ENCODE measurements at places on chromosomes 2 and 18. TPM values are rescaled to one million over a fixed set of nuclear protein-coding genes. Genes with fewer than 3 reads are reported as not detected.

The ASB18 gene
- not detected for total RNA-seq

The OTX1 gene
- total RNA-seq, result 0.28 TPM

The EVA1A gene
- 116 TPM for total RNA-seq

The HNMT gene
- total RNA-seq, result 1.7 TPM

The TDRD15 gene
- total RNA-seq, result under 0.01 TPM

The LONRF2 gene
- under 0.01 TPM for total RNA-seq

The TCF23 gene
- not detected for total RNA-seq

The CREG2 gene
- 0.72 TPM for total RNA-seq

The HOXD1 gene
- 1.8 TPM for total RNA-seq

The PARD6G gene
- total RNA-seq, result 0.75 TPM

The IL36A gene
- total RNA-seq, result 0.09 TPM

The ABCA12 gene
- total RNA-seq, result not detected

The DSC3 gene
- total RNA-seq, result 0.38 TPM

The PRKCE gene
- total RNA-seq, result 42.9 TPM

The PKDCC gene
- total RNA-seq, result 2.2 TPM

The LRRTM1 gene
- not detected for total RNA-seq

The CROCC2 gene
- total RNA-seq, result not detected

The CDH19 gene
- 0.09 TPM for total RNA-seq

The SSB gene
- total RNA-seq, result 112 TPM

The POTEE gene
- total RNA-seq, result 0.09 TPM

The PDE1A gene
- total RNA-seq, result under 0.01 TPM

The MAP3K2 gene
- 14.4 TPM for total RNA-seq

The CCDC141 gene
- not detected for total RNA-seq

The VWC2L gene
- total RNA-seq, result not detected

The TRAF3IP1 gene
- total RNA-seq, result 11.3 TPM

The PSMA8 gene
- total RNA-seq, result not detected

The IL37 gene
- not detected for total RNA-seq

The DNER gene
- 0.09 TPM for total RNA-seq

The TXNL4A gene
- total RNA-seq, result 79.0 TPM

The UGT1A8 gene
- total RNA-seq, result not detected

The GALR1 gene
- not detected for total RNA-seq

The TFCP2L1 gene
- total RNA-seq, result under 0.01 TPM

The TMEM247 gene
- total RNA-seq, result not detected

The CNTNAP5 gene
- 0.09 TPM for total RNA-seq

The ZC3H8 gene
- total RNA-seq, result 3.9 TPM

The LHCGR gene
- total RNA-seq, result not detected

The RBM43 gene
- 2.8 TPM for total RNA-seq

The TRABD2A gene
- 0.56 TPM for total RNA-seq

The ADCYAP1 gene
- 0.94 TPM for total RNA-seq

The C2orf66 gene
- 0.09 TPM for total RNA-seq

The RFX8 gene
- 0.28 TPM for total RNA-seq

The SMAD7 gene
- total RNA-seq, result 42.6 TPM

The DNAJC5G gene
- total RNA-seq, result not detected

The EPHA4 gene
- total RNA-seq, result 29.6 TPM

The UPP2 gene
- total RNA-seq, result not detected

The MC4R gene
- not detected for total RNA-seq

The EHD3 gene
- 5.9 TPM for total RNA-seq

The EIF4E2 gene
- 210 TPM for total RNA-seq

The DAPL1 gene
- not detected for total RNA-seq

The GRB14 gene
- 2.1 TPM for total RNA-seq

The DYNAP gene
- total RNA-seq, result not detected

The TUBB8B gene
- not detected for total RNA-seq

The TNFRSF11A gene
- total RNA-seq, result 3.1 TPM

The RAB12 gene
- 64.1 TPM for total RNA-seq

The SLC8A1 gene
- total RNA-seq, result 4.6 TPM
